ENCODE measurements at places on chromosomes 5 and 9.

- no peak for DNase-seq
These were observed 1.5 kb downstream of the NFIL3 start for GRCh38 chr9:91421971-91422757.

GRCh38 chr5:88765798-88766197, 117.2 kb downstream of the MEF2C start:
- no peak for DNase-seq

DNA sequence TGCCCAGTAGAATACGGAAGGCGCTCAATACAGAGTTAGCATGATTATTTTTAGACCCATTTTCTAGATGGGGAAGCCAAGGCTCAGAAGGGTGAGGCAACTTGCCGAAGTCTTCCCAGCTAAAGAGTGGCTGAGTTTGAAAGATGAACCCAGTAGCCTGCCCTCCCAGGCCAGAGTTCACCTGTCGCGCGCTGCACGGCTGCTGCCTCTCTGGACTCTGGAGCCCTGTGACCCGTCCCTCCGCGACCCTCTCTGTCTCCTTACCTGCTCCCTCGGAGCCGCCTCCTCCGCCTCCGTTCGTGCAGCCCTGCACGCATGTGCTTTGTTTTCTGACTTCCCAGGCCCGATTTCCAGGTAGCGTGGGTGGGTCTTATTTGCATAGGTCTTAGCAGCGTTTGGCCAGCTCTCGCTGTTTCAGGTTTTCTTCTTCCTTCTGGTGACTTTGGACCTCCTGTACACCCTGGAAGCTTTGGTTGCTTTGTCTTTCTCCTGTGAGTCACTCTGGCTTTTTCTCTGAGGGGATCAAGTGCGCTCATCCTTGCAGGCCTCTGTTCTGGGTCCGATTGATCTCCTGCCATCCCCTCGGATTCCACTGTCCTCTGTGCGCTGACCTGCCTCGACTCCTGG, at the start of gene RNF183:
Gene RNF183, minus strand, starts transcription at position 585 of the 627 bp plus-strand sequence. CDS start 5,192 bp downstream, outside the sequence.
- DNase-seq = no peak

GRCh38 chr5:39520232-39520572, 95.4 kb upstream of the DAB2 start:
- DNase-seq = no peak

DNA sequence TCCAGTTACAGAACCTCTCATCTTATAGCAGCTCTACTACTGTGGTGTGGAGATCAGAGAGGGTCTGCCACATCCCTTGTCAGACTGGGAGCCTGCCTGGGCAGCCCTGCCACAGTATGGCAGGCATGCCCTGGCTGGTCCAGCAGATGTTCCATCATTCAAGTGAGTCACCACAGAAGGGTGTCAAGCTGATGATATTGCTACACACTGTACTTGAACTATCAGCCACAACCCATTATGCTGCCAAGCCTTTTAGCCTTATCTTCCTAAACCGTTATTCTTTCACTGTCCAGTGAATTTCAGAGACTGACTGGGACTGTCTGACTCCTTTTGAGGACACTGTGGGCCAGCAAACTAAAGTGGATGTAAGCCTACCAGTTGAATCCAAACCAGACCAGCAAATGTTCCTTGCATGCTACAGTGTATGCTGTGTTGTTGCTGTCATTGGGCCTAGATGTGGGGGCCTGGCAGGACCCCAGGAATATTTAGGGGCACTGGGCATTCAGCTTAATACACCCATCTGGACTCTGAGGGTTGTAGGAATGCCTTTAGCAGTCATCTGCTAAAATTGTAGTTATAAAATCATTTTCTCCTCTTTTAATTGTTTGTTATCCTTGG, 202.6 kb downstream of the NR3C1 start:
- no peak for DNase-seq

GRCh38 chr9:105259274-105259673, 14.8 kb downstream of the SLC44A1 start:
- no peak for DNase-seq

DNA sequence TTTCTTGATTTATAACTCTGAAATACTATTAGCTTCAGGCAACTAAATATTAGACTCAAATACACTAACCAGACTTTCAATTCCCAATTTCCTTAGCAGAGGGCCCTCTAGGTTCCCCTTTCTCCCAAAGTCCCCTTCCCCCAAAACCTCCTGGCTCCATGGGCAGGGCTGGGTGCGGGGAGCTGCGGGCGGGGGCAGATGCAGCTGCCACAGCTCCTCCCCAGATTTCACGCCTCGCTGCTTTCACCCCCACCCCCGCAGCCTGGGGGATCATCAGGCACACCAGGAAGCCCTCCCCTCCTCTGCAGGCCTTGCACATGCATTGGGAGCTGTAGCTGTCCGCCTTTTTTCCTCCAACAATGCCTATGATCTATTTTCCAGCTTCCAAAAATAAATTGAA, 82.8 kb upstream of the SPATA31C2 start:
- no peak for DNase-seq

DNA sequence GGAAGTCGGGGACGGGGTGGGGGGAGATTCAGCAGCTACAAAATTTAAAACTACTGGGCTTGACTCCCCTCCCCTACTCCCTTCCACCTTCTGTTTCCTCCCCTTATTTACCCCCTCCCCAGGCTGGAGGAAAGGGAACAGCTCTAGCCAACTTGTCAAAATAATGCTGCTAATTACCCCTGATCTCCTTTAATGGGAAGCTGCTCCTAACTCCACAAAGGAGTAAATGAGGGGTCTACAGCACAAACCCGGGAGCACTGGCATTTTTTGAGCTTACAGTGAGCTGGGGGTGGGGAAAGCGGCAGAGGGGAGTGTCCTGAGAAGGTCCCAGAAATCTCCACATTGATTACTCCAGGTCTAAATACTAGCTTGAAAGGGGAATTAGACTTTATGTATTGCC, 3.1 kb downstream of the PTCH1 start:
- DNase-seq = no peak

DNA sequence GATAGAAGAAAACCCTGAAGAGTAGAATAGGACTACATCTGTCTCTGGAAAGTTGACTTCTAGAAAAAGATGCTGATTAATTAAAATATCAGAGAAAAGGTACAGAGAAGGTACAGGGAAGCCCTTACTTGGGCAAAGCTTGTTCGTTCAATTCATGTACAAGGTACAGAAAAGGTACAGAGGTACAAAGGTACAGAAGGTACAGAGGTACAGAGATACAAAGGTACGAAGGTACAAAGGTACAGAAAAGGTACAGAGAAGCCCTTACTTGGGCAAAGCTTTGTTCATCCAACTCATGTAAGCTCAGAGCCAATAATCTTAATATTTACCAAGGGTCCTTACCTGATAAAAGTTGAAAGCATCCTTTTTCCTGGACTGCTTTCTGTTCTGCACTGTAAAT, 182.3 kb downstream of the PCSK1 start:
- no peak for DNase-seq

GRCh38 chr5:124007675-124008398, 495.9 kb downstream of the CSNK1G3 start:
- DNase-seq = no peak

- DNase-seq = no peak
These were observed 535.5 kb upstream of the GRIN3A start for GRCh38 chr9:102273952-102274351.

GRCh38 chr5:124648902-124649467, 97.5 kb downstream of the ZNF608 start:
- no peak for DNase-seq

DNA sequence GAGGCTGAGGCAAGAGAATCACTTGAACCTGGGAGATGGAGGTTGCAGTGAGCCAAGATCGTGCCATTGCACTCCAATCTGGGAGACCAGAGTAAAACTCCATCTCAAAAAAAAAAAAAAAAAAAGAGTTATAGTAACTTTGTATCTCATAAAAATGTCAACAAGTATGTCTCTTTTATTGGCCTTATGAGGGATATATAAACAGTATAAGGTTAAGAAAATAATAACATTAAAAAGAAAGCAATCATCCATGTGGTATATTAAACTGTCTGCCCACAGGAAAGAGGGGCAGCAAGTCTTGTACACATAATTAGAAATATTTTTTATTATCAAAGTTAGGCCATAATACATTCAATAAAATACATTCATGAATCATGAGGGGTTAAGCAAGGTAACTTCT, 259.4 kb upstream of the KLF9 start:
- DNase-seq = no peak

GRCh38 chr5:116942622-116943021, 368.0 kb upstream of the SEMA6A start:
- no peak for DNase-seq

DNA sequence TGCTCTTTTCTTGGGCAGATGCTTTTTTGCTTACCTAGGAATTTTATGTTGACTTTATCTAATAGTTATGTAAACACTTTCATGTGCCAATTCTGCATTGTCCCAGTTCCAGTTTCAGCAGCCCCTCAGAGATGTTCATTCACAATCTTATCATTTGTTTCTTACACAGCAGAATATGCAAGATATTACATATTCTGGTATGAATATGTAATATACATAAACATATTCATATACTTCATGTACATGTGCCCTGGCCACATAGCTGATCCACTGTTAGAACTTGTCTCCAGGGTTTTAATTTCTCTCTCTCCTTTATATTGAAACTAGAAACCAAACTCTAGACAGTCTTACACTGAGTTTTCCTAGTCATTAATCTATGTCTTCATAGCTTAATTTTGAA, 90.2 kb upstream of the PARP8 start:
- no peak for DNase-seq

DNA sequence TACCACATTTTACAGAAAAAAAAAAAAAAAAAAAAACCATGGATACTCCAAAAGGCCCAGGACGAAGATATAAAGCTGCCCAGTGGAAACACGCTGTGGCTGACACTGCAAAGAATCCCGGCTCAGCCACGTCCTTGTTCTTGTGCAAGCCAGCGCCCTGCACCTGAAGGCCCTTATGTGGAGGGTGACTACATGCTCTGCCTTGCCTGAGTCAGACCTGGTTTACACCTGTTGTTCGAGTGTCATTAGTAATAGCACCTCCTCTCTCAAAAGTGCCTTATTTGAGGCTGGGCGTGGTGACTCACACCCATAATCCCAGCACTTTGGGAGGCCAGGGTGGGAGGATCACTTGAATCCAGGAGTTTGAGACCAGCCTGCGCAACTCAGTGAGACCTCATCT, 54.3 kb upstream of the ZSWIM6 start:
- no peak for DNase-seq

- DNase-seq = no peak
These were observed 23.7 kb downstream of the FPGS start for GRCh38 chr9:127826253-127826913.

DNA sequence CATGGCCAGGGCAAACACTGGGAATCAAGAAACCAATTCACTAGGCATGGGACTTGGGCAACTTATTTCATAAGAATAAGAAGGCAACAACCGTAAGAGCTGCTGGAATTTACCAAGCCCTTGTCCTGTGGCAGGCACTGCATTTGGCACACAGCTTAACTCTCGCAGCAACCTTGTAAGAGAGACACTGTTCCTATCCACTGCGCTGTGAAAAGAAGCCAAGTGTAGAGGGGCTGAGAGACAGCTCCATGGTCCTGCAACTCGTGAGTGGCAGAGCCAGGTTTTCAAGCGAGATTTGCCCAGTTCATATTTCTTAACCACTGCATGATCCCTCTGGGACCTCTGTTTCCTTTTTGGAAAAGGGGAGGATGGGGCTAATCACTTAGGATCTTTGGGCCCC, 129.3 kb upstream of the STC2 start:
- DNase-seq = no peak

- no peak for DNase-seq
These were observed 73.5 kb upstream of the ALDH1A1 start for GRCh38 chr9:73026375-73026774.

GRCh38 chr9:97809666-97810344, 43.2 kb upstream of the FOXE1 start:
- no peak for DNase-seq

DNA sequence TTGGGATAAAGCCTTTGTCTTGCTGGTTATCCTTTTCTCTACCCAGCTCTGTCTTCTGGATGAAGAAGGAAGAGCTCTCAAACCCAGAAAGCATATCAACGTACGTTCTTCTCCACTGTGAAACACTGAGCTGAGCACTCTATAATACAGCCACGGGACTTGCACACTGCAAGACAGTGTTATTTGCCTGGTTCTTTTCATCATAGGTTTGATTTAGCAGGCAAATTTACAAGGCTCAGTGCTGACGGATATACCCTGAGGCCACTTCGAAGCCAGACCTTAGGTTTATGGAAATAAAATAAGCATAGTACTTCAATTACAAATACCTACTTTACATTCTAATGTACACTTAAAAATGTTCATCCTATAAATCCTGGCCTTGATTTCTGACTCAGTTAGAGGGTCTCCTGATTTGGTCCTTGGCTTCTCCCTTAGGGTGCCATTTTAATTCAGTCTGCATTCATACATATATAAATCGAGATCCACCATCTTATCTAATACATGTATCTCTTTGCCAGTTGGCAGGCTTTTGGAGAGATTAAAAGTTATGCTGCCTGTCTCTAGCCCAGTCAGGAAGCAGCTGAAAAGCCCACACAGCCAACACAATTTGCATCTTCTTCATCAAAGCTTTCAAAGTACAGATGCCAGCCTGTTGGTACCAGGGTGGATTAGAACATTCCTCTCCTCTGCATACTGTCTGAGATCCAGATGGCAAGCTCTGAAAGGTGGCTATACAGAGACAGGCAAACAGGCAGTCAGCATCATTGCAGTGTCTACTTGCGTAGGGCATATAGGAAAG, 194.4 kb downstream of the DEPDC1B start:
- no peak for DNase-seq

GRCh38 chr5:74035521-74035937, 409.5 kb downstream of the ARHGEF28 start:
- no peak for DNase-seq

DNA sequence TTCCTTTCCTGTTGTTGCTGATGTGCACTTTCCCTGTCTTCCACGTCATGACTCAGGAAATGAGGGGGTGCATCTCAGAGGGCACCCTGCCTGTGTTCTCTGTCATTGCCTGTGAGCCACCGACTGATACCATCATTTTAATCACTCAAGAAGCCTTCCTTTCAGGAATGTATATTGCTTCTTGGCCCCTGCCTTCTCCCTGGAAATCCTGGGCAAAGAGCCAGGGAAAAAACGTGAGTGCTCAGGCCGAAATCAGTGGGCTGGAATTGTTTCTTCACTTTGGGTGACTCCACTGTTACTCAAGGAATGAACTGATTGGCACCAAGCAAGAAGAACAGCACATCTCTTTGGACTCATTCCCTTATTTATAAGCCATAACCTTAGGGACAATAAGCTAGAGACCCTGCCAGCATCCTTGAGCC, 126.1 kb downstream of the SNX18 start:
- no peak for DNase-seq

DNA sequence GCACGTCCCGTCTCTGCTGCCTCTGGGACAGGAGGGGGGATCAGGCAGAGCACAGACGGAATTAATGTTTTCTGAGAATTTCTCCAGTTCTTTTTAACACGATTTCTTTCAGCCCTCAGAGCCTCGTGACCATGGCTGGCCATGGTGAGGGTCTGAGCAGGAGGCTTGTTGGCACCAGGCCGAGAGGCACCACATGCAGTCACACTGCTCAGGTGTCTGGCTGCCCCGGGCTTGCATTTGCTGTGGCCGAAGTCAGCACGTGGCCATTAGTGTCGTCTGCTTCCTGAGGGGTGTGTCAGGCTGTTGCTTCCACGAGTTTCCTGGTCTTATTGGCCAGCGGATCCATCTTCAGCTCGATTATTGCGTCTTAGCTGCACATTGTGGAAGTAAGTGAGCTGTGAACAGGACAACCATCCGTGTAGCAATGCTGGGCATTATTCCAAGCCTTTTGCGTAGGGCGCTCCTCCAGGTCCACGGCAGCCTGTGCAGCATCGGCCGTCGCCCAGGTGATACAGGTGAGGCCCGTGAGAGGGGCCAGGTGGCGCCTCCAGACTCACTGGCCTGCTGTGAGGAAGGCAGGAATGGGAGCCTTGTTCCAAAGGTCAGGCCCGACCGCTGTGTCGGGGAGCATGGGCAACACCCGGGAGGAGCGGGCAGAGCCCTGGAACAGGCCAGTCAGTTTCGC, 114.2 kb upstream of the CACNA1B start:
- DNase-seq = no peak

Measured in memory B cell (primary cell).